ENCODE measurements at places on chromosomes 5 and 9.

DNA sequence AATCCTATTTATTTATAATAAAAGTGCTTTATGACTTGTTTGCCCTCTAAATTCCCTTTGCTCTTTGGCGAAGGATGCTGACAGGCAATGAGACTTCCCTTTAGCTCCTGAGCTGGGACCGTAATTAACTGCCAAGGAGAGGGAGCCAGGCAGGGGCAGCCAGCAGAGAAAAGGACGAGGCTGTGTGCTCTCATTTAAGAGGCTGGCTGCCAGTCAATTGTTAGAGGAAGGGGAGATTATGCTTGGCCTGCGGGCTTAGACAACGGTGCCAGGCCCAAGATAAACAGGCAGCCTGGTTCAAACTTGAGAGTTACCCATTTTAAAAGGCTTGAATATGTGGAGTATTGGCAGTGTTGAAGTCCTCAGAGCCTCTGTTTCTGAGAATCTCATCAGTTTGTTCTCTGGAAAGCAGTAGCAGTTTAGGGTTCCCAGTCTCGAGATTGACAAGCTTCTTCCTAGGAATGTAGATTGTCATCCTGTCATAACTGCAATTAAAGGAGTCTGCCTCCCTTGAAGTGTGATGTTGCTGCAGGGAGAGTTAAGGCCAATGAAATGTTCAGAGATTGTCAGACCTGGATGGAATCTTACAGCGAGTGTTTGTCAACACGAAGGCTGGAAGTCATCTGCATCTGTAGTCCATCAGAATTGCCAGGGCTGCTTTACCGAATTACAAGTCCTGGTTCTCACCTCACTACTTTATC, 113.2 kb downstream of the JAKMIP2 start:
- no peak for DNase-seq

GRCh38 chr5:77167695-77168121, 42.8 kb upstream of the PDE8B start:
- no peak for DNase-seq

DNA sequence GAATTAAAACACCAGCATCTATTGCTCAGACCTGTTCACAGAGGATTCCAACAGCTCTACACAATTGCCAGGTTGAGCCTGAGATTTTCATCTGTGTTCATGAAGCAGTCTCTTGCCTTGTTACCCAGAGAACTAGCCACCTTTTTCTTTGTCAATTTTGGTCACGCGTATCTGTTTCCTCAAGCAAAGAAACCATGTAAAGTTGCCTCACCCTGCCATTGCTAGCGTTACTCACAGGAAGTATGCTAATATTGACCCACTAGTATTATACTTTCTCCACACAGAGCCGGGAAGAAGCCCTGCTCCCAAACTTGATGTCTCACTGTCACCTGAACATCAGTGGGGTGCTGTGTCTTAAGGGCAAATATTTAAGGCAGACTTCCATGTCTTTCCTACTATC, 168.5 kb downstream of the PLPPR1 start:
- DNase-seq, result no peak

GRCh38 chr5:73625944-73626811, at the start of gene ARHGEF28:
ARHGEF28 (plus strand) TSS chr5:73626196; CDS start chr5:73684852, 58,656 bp downstream.
- peak; percentile 25 for DNase-seq

DNA sequence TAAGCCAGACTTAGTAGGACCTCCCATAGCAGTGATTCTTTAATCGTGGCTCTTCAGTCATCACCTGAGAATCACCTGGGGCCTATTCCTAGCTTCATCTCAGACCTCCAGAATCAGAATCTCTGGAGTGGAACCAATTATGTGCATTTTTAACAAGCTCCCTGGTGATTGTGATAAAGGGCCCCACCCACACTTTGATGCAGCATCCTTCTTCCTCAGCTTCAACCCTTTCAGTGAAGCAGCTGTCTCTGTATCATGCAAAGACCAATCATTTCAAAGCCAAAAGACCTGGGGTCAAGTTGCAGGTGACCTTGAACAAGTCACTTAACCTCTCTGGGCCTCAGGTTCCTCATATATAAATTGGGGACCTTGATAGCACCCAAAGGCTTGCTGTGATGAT, 17.1 kb downstream of the FBXO10 start:
- no peak for DNase-seq

DNA sequence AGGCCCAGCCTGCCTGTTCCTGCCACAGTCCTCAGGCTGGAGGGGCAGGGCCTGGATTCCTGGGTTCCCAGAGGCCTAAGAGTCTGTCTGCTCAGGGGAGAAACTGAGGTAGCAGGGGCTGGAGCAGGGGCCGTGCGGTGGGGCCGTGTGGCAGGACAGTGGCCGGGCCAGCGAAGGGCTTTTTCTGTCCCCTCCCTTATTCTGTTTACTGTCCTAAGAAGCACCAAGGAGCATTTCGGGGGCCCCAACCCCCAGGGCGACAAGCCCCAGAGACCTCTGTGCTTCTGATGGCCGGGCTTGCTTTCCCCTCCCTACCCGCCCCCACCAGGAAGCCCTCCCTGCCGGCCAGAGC, 6.8 kb upstream of the ASB6 start:
- DNase-seq, result no peak

GRCh38 chr5:111580956-111581355, 68.6 kb upstream of the STARD4 start:
- no peak for DNase-seq

DNA sequence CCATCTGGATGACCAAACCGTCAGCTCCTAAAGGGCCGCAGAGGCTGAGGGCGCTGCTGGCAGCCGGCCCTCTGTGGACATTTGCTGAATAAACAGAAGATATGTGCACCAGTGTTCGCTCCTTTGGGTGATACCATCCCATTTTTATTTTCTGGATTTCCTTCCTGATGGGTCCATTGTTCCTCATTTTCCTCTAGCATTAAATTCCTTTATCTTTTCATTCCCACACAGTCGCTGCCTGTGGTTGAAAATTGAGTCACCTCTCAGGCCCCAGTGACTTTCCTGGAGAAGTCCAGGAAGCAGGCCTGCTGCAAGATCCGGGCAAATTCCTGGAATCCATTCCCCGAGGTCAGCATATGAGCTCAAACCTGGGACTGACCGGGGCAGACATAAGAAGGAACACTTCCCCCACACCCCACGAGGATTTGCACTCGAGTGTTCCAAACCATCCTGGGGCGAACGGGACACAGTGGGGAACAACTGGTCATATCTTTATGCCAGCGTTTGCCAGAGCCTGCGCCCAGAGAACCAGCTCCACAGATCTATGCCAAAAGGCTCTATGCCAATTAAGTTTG, 86.7 kb upstream of the PCA3 start:
- DNase-seq, result no peak

GRCh38 chr5:93704996-93705395, 36.4 kb downstream of the POU5F2 start:
- DNase-seq, result no peak

DNA sequence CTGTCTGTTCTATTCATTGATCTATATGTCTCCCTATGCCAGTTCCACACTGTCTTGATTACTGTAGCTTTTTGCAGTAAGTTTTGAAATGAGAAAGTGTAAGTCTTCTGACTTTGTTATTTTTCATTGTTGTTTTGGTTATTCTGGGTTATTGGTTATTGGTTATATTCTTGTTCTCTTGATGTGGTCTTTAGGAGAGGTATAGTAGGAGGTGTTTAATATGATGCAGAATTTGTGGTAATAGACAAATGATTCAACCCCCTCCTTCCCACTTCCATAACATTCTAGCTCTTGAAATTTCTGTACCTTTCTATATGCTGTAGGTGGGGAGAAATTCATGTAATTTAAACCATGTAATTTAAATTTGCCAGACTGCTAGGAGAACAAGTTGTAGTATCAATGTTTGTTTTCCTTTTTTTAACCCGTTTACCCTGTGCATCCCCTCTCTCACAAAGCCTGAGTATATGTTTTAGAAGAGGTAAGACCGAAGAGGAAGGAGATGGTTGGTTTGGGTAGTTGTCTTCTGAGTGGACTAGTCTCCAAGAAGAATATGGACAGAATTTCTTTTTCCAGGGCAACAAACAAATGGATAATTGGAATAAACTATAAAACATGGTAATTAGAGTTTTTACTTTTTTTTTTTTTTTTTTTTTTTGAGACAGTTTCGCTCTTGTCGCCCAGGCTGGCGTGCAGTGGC, 19.2 kb downstream of the ANKHD1 start:
- DNase-seq, result no peak

DNA sequence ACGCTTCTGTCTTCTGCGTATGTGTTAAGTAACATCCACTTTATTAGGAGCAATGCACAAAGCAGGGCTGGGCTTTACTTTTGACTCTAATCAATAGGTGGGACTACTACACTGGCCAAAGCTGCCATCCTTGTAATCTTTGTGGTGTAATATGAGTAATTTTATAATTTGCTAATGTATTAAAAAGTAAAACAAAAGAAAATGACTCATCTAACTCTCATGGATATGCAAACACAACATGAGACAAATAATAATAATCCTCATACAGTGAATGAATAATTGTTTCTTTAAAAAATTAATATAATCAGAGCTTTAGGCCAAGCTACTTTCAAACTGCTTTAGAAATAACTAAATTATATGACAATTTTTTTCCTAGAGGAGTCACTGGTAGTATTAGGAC, 90.7 kb downstream of the NR3C1 start:
- DNase-seq, result no peak

DNA sequence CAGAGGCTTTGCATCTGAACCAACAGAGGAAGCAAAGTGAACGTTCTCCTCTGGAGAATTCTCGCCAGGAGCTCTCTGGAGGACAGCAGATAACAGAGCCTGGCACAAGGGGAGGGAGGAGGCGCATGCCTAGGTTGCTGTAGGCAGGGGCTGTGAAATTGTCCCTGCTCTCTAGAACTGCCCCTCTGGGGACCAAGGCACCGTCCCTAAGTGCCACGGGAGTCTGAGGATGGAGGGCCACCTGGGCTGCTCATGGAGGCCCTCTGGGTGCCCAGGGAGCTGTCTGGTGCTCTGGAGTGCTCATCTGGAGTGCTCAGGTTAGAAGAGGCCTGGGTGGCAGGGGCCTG, 77.6 kb downstream of the CACNA1B start:
- no peak for DNase-seq

DNA sequence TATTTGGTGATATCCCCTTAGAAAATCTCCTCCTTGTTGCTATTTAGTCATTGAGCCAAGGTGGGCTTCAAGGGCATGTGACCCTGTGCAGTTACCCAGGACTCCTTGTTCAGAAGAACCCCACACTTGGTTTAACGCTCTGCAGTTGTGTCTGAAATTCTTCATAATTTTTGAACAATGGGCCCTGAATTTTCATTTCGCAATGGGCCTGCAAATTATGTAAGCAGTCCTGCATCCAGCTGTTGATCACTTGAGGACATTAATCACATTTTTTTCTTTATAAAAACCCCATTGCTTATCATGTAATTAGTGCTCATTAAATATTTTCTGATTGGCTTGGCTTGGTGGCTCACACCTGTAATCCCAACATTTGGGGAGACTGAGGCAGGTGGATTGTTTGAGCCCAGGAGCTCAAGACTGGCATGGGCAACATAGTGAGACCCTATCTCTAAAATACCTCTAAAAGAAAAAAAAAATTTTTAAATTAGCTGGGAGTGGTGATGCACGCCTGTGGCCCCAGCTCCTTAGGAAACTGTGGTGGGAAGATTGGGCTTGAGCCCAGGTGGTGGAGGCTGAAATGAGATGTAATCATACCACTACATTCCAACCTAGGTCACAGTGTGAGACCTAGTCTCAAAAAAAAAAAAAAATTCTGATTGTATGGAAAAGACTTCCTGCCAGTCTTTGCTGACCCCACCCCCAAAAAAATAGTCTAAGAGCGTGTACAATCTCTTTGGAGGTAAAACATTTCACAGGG, 194.2 kb upstream of the HAPLN1 start:
- no peak for DNase-seq

DNA sequence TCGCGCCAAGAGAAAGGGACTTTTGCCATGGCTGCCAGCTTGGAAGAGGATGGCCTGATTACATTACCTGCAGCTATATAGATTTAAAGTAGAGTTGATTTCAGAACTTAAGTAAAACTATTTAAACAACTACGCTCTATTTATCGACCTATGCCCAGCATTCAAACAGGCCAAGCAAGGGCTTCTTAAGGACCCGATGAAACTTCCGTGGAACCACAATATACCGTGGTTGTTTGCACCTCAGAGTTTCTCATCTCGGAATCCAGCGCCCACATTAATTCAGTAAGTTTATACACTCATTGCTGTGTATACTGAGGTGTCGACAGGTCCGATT, 505 bp upstream of the CDC14B start:
- no peak for DNase-seq

GRCh38 chr5:33475706-33476105, 34.9 kb downstream of the TARS1 start:
- no peak for DNase-seq

DNA sequence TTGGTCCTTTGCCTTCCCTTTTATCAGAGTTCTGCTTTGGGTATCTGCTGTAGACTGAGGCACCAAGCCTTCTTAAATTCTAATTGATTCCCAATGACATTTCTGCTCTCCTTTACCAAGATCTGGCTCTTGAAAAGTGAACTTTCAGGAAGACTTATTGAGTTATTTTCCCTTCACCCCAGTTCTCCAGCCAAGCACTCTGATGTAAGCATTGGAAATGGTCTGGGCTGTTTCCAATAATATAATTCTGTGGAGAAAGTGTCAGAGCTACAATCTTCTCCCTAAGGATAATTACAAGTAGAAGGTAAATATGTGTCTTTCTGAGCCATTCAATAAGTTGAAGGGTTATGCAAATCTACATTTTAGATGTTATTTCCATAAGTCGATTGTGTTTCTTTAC, 30.8 kb downstream of the BTF3 start:
- DNase-seq, result no peak

GRCh38 chr9:79945016-79945415, 373.3 kb downstream of the TLE4 start:
- DNase-seq, result no peak

DNA sequence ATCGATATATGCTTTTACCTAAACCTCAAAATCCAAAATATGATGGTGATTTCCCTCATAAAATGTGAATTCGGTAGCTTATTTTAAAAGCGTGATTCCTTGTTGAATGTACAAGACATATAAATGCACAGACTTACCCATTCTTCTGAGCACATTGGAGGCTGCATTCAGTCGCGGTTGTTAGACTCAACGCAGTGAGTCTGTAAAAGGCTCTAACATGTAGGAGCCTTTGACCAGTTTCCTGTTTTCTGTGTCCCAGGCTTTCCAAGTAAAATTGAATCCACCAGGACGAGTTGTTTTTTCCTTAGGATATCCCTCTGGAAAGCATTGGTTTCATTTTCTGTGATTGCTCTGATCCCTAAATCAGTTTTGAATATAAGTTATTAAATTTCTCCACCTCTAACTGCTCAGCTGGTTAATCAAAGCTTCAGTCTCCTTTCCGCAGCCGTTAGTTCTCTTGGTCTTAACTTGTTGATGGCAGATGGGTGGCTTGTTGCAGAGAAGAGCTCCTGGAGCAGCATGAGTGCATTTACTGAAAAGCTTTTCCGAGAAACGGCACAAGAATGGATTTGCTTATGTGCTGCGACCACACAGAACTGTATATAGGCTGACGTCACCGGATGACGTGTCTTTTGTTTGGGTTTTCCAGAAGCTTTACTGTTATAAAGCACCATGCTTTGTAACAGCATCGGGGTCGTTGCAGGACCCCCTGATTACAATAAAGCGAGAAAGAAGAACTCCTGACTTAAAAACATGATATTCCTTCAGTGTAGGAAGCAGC, at the start of gene LRRTM2:
Gene LRRTM2 (minus strand): TSS at position 565 of the 781 bp plus-strand sequence. CDS start 424 bp downstream, at position 141.
- no peak for DNase-seq

GRCh38 chr5:77924081-77924480, 147.9 kb upstream of the TBCA start:
- DNase-seq, result no peak

- DNase-seq, result peak; percentile 71
Observed at GRCh38 chr5:35003018-35003957, 44.5 kb downstream of the AGXT2 start.

Measured in activated CD4-positive, alpha-beta T cell treated with anti-CD3 and anti-CD28 coated beads for 48 hours (primary cell).